ENCODE measurements at places on chromosomes 1 and 21.

GRCh38 chr1:2921970-2922686, 99.1 kb upstream of the ACTRT2 start:
- no peak for DNase-seq

DNA sequence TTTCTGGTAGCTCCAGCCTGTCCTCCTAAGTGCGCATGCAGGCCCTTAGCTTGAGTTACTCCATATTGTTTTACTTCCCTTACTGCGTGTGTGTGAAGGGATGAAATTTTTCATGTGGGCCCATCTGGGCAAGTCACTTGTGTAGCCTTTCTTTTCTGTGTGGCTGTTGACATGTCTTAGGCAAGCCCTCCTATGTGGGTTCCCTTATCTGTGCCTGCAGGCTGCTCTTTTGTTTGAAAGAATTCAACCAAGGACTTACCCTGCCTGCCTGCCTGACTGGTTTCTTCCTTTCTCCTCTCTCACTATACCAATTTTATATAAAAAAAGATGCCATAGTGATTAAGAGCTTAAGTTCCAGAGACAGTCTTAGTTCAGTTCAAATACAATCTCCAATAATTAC, 249.3 kb downstream of the ATG4C start:
- no peak for DNase-seq

GRCh38 chr1:221162939-221163338, 283.7 kb downstream of the HLX start:
- DNase-seq, result no peak

GRCh38 chr1:222994511-222995235, 148.4 kb downstream of the TLR5 start:
- DNase-seq, result peak; percentile 49

DNA sequence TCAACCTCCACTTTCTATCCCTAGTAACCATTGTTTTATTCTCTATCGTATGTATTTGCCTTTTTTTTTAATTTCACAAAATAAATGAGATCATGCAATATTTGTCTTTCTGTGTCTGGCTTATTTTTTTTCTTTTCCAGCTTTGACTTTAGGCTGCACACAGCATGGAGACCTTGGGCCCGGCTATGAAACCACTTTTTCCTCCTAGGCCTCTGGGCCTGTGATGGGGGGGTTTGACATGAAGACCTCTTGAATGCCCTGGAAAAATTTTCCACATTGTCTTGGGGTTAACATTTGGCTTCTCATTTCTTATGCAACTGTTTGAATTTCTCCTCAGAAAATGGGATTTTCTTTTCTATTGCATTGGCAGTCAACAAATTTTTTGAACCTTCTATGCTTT, 100.2 kb upstream of the BTG3 start:
- no peak for DNase-seq

DNA sequence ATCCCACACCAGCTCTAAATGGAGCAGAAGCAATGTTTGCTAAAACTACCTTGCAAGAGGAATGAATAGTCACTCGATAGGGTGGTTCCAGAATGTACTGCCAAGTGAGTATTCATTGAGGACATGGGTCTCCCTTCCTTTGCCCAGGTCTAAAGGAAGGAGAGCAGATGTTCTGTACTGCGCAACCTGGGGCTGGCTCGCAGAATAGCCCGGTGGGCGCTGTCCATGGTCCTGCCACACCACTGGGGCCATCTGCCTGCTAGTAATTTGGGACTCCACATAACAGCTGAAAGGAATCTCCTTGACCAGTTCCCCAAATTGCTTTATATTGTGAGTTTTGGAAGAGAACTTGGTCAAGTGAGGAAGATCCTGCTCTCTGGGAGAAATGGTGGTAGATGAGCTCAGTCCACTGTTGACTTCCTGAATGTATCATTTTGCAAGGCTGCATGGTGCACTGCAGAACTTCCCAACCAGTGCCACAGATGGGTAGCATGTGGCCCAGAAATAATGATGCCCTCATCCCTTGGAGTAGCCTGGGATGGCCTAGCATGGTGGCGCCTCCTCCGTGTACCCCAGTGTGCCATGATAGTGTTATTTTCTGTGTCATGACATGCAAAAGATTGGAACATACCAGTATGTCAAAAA, 5.7 kb downstream of the SLC6A17 start:
- peak; percentile 19 for DNase-seq

DNA sequence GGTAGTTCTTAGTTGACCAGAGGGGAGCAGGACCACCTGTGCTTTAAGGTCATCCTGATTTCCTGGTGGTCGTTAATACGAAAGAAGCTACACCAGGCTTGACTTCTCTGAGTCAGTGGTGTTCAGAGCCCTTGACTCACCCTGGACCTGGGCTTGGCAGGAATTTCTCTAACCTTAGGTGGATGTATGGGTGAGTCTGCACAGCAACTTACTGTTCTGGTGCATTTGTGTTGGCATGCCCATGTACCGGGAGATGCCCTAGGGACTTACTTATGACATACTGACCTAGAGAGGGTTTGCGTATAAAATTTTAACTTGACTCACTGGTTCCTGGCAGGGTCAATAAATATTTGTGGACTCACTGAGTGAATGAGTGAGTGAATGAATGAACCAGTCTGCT, 304.6 kb downstream of the DISC1 start:
- no peak for DNase-seq

GRCh38 chr21:23131177-23131576, 2133.0 kb downstream of the NCAM2 start:
- DNase-seq, result no peak

- no peak for DNase-seq
These were observed 90.1 kb downstream of the PLXNA2 start for GRCh38 chr1:208154040-208154439.

GRCh38 chr1:212683357-212683722, 16.3 kb downstream of the BATF3 start:
- DNase-seq, result no peak

- DNase-seq, result peak; percentile 96
These were observed 350 bp upstream of the S100A6 start for GRCh38 chr1:153536012-153536670.

- no peak for DNase-seq
These were observed 86.5 kb upstream of the CTTNBP2NL start for GRCh38 chr1:112309499-112309898.

- no peak for DNase-seq
These were observed 33.9 kb downstream of the TRIM62 start for GRCh38 chr1:33147997-33148314.

GRCh38 chr21:33300701-33301631, 23.8 kb upstream of the IFNAR1 start:
- DNase-seq, result no peak

- no peak for DNase-seq
These were observed 290.1 kb upstream of the USP25 start for GRCh38 chr21:15439726-15440125.

DNA sequence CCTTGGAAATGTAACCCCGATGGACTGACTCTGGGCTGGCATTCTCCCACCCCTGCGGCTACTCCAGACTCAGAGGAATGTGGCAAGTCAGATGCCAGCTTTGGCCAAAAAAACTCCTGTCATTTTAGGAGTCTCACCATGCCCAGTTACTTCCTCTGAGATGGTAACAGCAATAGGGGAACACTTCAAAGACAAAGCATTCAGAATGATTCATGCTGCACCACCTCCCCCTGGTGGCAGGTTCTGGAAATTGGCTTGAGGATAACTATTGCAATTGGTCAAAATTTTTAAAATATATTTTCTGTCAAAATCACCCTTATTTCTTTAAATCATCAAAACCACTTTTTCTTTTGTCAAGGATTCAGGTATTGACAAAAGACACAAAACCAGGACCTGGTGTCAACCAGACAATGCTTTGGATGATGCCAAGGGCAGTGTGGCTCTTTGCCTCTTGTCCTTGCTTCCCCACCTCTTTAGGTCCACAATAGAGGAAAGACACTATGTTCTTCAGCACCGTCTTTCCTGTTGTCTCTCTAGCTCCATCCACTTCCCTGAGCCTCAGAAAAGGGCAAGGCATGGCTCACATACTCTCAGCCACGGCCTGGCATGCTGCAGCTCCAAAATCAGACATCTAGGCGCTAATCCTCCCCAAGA, 9.9 kb upstream of the CDCA8 start:
- peak; percentile 75 for DNase-seq

All from SJSA1 (cell line).